ENCODE measurements at places on chromosomes 1 and 21.
A peak's percentile ranks its signal among the peaks of the same experiment; 100 is the strongest.

GRCh38 chr1:205493241-205494085, 11.0 kb upstream of the CDK18 start:
- peak; percentile 25 for DNase-seq

DNA sequence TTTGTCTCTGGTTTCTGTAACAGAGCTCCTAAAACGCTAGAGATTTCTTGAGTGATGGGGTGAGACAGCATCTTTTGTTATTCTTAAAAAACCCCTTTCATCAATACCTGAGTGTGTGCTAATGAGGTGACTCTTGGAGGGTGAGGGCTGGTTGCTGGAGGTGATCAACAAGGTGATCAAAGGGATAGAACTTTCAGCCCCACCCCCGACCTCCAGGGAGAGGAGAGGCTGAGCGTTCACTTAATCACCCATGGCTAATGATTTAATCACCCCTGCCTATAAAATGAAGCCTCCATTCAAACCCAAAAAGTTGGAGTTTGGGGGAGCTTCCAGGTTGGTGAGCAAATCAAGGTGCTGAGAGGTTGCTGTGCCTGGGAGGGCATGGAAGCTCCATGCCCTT, 175.4 kb downstream of the SLC35F3 start:
- DNase-seq: no peak

- no peak for DNase-seq
Observed at GRCh38 chr1:115210302-115210711, 121.0 kb upstream of the TSPAN2 start.

- no peak for DNase-seq
Observed at GRCh38 chr1:160540859-160541233, 17.8 kb upstream of the SLAMF6 start.

DNA sequence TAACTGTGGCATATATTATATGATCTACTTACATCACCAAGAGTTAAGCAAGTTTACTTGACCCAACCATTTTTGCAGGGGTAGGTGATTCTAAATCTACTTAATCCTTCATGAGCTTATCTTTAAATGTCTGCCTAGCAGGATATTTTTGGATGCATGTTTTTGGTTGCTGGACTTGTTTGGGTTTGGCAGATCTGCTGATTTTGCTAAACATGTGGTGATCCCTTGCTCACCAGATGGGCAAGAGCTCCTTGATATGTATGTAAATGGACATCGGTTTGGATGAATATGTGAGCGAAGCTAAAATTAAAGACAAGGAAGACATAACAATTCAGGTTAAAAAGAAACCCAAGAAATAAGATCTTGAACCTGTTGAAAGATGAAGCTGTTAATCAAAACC, 36.7 kb downstream of the FMN2 start:
- DNase-seq: no peak

- DNase-seq: no peak
Observed at GRCh38 chr21:40540216-40540615, 306.7 kb downstream of the DSCAM start.

- no peak for DNase-seq
Observed at GRCh38 chr1:21594501-21594900, 74.7 kb downstream of the RAP1GAP start.

DNA sequence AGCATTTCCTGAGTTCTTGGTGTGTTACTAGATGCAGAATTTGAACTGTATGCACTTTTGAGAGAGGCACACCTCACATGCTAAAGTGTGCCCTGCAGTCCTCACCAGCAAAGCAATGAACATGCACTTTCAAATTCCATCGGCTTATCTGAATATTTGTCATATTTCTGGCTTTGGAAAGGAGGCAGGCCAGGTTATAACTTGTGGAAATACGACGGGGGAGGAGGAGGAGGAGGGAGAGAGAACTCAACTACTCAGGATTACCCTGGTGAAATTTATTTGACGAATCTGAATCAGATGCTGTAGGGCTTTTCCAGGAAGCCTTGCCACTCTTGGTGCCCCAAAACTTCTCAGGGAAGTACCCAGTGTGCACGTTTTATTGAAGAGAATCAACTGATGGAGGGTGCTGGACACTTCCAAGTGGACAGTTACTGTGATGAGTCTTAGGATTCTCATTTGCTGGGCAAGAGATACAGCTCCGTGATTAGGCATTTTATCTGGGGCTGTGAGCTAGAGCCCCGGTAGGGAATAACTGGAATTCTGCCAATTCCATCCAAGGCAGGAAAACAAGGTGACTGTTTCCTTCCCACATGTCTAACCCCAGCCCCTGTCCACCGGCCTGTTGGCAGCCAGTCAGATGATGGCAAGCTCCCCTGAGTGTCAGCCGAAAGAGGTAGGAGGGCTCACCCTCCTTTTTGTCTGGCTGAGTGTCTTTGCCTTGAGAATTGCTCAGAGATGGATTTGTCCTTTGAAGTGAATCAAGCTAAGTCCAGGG, 3.8 kb downstream of the PDPN start:
- no peak for DNase-seq

GRCh38 chr1:242132121-242132817, 133.4 kb upstream of the MAP1LC3C start:
- DNase-seq: no peak

DNA sequence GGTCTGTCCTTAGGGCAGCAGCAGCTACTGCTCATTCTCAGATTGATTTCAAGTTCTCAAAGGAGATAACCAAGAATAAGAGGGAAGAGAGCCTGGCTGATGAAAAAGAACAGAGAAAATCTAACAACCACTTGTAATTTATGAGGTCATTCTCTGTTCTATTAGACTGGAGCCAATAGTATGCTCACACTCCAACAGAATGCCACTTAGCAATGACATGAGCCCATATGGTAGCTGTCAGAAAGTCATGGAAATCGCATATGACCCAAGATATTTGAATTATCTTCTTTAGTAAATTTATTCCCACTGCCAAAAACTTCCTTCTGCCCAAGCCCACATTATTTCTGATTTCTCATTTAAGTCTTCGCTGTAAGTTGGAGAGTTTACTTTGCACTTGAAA, 53.7 kb upstream of the PLA2G4A start:
- DNase-seq: no peak

- DNase-seq: no peak
Observed at GRCh38 chr1:178461701-178462100, 35.1 kb downstream of the CLEC20A start.

DNA sequence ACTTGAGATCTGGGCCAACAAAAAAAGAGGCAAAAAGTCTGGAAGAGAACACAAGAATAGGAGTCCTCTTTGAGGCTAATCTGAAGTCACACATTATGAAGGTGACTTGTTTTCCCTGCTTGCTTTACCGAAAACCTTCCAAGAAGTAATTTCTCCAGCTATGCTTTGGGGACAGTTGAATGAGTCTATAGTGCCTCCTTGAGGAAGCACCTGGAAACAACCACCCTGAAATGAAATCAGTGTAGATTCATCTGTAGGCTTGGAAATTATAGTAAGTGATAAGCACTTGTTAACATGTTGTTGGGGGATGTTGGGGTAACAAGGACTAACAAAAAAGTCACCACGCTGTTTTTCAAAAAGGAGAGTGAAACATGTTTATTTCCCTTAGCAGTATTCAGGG, 23.4 kb upstream of the RPTN start:
- DNase-seq: no peak

DNA sequence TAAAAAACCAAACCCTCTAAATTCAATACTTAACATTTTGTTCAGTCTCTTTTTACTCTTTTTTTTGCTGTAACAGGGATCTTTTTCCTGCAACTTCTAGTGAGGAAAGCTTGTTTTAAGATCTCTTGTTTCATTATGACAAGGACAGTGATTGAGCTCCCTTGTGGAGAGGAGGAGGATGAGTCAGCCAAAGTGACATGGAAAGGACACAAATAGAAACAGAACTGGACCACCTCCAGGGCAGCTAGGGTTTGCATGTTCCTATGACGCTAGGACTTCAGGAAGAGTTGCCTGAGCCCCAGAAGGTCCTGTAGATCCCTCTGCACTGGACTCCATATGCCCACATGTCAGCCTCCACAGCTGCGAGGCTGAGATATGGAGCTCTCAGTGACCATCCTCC, 212.6 kb upstream of the FAM78B start:
- no peak for DNase-seq

GRCh38 chr1:6885426-6885825, 100.2 kb downstream of the CAMTA1 start:
- no peak for DNase-seq

GRCh38 chr1:15833069-15833679, 14.3 kb upstream of the SPEN start:
- no peak for DNase-seq

- peak; percentile 61 for DNase-seq
Observed at GRCh38 chr1:203563291-203563690, 63.3 kb upstream of the ATP2B4 start.

DNA sequence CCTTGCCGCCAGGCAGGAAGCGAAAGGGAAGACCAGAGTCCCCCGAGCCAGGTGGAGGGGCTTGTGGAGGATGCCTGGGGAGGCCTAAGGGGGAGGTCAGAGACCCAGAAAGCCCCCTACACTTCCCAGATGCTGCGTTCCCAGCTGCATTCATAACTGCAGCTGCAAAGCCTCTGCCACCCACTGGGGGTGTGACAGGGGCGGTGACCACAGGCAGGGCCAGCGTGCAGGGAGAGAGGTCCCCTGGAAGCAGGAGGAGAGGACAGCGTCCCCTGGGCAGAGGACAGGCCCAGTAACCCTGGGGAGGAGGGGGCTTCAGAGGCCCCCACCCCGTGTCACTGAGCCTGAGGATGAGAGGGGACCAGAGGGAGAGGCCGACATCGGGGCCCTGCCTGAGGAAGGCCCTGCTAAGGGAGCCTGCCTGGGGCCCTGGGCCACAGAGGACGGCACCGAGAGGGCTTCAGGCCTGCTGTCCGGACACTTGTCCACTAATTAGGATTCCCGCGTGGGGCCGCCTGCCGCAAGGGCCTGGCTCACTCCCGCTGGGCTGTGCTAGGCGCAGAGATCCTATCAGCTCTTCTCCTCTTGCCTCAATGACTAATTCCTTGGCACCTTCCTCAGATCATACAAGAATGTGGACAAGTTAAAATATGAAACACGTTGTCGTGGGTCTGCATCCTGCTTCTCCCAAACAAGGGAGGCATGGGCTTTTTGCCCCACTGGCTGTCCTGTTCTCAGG, 49.1 kb upstream of the CCDC27 start:
- peak; percentile 23 for DNase-seq

DNA sequence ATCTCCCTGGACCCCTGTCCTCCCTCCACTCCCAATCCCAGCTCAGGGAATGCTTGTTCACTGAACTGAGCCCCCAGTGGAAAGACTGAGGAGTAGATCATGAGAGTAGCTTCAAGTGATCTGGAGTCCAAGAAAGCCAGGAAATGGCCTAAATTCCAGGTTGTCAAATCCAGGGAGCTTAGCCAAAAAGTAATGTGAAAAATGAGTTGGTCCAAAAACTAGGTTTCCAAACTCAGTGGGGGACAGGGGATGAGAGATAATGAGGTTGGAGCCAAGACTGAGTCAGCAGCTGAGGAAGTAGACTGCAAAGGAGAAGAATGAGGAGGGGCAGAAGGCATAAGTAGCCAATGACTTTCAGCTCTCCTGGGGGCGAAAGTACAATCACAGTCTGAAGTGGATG, 284.1 kb upstream of the BEND5 start:
- DNase-seq: peak; percentile 81

GRCh38 chr21:15241997-15242736, 177.4 kb upstream of the NRIP1 start:
- no peak for DNase-seq

GRCh38 chr1:18256282-18257235, 149.0 kb downstream of the IGSF21 start:
- no peak for DNase-seq

DNA sequence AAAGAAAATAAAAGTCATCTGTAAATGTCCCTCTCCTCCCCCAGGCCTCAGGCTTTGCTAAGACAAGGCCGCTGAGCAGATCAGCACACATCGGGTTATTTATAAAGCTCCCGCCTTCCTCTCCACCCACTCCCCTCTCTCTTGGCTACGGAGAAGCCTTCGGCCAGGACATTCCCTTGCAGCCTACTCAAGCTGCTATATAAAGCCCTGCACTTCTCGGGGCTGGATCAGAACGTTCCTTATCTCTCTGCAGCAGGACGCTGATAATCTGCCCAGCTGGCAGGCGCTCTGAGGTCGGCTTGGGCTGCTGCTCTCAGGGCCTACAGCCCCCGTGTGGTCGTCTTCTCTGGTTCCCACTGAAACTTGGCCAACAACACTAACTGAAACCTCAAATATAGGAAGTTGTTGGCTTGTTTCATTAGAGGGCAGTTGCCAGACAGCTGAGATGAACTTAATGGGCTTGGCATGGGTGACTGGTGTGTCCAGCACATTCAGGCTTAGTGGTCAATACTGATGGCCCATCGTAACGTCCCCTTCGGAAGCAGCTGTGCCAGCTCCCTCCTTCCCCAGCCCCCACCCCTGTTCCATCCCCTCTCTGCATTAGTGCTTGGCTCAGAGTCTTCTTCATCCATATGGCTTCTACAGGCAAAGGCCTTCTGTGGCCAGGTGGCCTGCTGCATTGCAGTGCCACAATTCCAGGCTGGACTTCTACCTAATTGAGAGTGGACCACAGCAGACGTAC, 64.6 kb downstream of the IER5 start:
- no peak for DNase-seq

GRCh38 chr1:93140106-93140505, 40.1 kb downstream of the TMED5 start:
- DNase-seq: no peak

- no peak for DNase-seq
Observed at GRCh38 chr1:177944016-177944949, 25.6 kb downstream of the SEC16B start.

DNA sequence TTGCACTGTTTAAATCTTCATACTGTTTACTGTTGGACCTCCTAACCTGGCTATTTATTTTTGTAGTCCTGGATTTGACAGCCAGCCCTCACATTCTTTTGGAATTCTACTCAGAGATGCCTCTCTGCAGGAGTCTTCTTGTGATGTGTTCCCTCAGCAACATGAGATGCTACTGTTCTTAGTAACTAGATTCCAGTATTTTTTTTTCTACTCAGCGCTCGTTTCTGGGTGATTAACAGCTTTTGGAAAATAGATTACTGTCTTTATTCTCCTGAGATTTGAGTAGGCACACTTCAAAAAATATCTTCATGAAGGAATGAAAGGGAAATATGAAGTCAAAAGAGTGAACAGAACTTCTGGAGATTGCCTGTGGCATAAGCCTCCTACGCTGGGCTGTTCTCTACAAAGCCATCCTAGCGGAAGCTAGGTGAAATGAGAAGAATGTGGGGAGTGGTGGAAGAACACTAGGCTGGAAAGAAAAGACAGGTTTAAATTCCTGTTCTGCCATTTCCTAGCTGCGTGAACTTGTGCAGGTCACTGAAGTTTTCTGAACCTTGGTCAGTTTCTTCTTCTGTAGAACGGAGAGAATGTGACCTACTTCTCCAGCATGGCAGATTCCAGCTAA, 75.9 kb downstream of the LRRC8C start:
- no peak for DNase-seq

- no peak for DNase-seq
Observed at GRCh38 chr1:177800400-177801088, 169.3 kb downstream of the SEC16B start.

DNA sequence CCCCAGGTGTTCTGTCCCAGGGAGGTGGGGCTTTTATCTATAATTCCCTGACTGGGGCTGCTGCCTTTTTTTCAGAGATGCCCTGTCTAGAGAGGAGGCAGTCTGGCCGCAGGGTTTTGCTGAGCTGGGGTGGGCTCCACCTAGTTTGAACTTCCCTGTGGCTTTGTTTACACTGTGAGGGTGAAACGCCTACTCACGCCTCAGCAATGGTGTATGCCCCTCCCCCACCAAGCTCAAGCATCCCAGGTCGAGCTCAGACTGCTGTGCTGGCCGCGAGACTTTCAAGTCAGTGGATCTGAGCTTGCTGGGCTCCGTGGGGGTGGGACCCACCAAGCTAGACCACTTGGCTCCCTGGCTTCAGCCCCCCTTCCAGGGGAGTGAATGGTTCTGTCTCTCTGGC, 124.3 kb downstream of the CENPF start:
- no peak for DNase-seq
